Right lung (tissue), 10 donors: ENCODE measurements at places on chromosomes 5 and 9. TPM values are rescaled to one million over a fixed set of nuclear protein-coding genes. Genes with fewer than 3 reads are reported as not detected.

Gene PDE6A
- 0.14 TPM for polyA plus RNA-seq

Gene CCNO
- 3.6 TPM for polyA plus RNA-seq

Gene SHOC1
- 0.46 TPM for polyA plus RNA-seq

Gene SH3RF2
- 0.27 TPM for polyA plus RNA-seq

Gene CNTFR
- 35.3 TPM for polyA plus RNA-seq

Gene RPL7A
- polyA plus RNA-seq: 3,235 TPM

Gene SPEF2
- polyA plus RNA-seq: 52.8 TPM
